ENCODE measurements at places on chromosomes 11 and 22.

DNA sequence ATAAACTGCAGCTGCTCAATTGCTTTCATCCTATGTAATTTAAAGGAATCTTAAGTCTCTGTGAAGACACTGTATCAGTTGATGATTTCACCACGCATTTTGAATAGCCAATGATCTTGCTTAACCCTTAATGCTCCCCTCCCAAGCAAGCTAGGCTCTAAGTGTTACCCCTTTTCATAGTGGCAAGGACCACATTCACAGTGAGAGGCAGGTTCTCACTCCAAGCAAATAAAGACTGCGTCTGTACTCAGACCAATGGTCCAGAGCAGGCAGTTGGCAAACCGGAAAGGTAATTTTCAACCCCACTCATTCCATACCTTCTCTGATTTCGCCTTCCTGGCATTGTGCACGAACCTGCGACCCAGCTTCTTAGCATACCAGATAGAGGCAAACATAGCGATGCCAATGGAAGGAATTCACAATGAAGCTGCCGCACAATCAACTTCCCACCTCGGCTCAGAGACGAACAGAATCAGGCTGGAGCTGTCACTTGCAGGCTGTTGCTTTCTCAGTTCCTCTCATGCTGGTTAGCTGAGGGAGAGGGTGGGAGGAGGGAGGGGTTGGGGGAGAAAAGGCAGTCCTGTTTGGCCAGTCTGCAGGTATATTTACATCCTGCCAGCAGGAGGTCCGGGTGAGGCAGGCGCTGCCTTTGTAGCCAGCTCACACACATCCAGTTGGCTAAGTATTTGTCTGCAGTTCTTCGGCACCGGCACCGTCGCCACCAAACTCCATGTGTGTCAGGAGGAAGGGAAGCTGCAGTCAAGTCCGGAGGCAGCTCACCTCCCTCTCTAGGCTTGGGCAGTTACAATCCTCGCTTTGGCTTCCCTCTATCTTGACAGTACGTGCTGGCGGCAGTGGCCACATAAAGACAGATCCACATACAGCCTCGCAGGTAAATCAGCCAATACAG lies 1151.2 kb upstream of the CCDC90B start:
- DNase-seq = peak; percentile 87

- no peak for DNase-seq
Observed at GRCh38 chr11:27455667-27456066, 16.9 kb downstream of the LGR4 start.

GRCh38 chr11:78961247-78961646 lies 386.6 kb upstream of the NARS2 start:
- peak; percentile 70 for DNase-seq

- DNase-seq = no peak
Observed at GRCh38 chr11:72642043-72642883, 32.0 kb downstream of the PDE2A start.

GRCh38 chr11:83449338-83449913 lies 163.3 kb upstream of the CCDC90B start:
- DNase-seq = no peak

DNA sequence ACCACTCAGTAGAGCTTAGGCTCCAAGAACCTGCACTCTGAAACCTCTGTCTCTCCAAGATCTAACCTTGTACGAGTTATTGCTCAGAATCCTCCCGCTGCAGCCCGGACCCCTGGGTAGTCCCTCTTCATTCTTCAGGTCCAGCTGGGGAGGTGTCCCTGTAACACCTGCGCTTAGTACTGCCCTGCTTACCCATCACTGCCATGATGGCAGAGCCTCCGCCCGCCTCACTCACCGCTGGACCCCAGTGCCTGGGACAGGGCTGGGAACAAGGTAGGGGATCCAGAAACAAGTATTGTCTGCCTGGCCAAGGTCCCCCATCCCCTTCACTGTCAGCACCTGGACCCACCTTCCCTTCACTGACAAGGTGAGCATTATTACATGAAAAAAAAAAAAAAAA lies 50.3 kb downstream of the THAP12 start:
- DNase-seq = no peak

- no peak for DNase-seq
Observed at GRCh38 chr11:34298871-34299270, 58.9 kb downstream of the ABTB2 start.

- no peak for DNase-seq
Observed at GRCh38 chr11:86140334-86140990, 71.6 kb upstream of the PICALM start.

- no peak for DNase-seq
Observed at GRCh38 chr11:104256525-104256924, 92.6 kb upstream of the PDGFD start.

GRCh38 chr11:76699451-76700091 lies 29.0 kb upstream of the LRRC32 start:
- DNase-seq = no peak

DNA sequence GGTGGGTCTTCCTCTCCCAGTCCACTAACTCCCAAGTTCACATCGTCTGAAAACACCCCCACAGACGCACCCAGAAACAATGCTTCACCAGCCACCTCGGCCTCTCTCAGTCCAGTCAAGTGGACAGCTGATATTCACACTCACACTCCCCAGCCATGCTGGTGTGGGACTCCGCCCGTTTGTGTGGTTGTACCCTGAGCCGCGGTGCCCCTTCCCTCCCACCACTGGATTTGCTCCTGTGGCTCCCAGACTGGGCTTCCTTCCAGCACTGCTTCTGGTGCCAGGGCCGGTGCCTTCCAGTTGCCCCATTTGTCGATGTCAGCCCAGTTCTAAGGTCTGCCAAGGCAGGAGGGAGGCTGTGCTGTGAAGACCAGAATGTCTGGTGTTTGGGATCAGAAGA lies 37.9 kb upstream of the PLET1 start:
- DNase-seq = no peak

DNA sequence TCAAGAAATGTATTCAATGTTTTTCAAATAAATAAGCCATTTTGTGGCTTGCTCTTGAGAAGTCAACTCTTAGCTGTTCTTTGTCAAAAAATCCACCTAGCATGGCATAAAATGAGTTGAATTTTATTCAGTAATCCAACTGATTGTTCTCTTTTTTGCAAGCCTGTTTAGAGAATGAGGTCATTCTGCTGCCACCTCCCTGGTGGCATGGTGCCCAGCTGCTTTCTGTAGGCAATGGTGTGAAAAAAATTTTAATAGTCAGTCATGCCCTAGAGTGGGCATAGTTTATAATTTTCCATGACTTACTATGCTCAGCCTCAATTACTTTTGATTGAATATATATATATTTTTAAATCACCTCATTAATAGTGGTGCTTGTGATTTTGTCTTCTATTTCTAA lies 177.2 kb downstream of the INSC start:
- DNase-seq = no peak

- DNase-seq = no peak
Observed at GRCh38 chr11:67486481-67487195, 3.8 kb downstream of the AIP start.

DNA sequence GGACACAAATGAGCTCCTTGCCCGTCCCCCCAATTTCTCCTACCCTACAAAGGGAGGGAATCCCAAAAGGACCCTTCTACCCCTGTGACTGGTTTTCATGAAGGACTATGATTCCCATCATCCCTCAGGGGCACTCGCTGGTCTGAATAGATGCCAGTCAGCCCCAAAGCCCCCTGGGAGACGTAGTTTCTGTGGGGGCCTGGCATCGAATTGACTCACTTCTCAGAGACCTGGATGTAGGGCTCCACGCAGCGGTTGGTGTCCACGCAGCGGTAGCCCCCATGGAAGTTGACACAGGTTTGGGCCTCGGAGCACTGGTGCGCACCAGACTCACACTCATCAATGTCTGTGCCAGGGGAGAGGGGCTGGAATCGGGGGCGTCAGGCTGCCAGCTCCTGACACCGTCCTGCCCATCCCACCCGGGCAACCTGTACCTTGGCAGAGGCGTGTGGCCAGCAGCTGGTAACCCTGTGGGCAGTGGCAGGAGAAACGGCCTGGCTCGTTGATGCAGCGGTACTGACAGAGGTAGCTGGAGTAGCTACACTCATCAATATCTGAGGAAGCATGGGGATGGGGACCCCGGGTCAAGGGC lies 4.4 kb downstream of the EFEMP2 start:
- no peak for DNase-seq

DNA sequence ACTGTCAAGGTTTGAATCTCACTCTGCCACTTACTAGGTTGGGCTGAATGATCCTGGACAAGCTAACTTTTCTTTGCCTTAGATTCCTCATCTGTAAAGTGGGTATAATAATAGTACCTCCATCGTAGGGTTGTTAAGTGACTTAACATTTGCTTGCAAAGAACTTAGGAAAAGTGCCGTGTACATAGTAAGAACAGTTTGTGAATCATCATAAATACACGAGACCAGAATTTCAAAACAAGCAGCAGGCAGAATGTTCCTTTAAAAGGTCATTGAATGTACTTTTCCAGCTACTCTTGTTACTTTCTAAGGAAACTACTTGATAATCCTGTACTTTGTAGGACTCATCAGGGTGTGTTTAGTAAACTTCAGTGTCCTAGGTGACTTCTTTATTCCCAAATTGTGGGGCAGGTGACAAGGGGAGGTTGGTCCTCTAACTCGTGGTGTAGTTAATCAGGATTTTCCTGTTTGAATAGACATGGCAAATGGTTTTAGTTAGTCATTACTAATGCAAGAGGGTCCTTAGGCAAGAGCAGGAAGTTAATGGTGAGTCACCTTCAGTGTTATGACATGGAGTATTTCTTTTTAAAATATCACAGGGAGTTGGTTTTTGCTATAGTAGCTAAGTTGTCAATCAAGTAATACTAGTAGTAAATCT lies 67.9 kb downstream of the YAP1 start:
- no peak for DNase-seq

DNA sequence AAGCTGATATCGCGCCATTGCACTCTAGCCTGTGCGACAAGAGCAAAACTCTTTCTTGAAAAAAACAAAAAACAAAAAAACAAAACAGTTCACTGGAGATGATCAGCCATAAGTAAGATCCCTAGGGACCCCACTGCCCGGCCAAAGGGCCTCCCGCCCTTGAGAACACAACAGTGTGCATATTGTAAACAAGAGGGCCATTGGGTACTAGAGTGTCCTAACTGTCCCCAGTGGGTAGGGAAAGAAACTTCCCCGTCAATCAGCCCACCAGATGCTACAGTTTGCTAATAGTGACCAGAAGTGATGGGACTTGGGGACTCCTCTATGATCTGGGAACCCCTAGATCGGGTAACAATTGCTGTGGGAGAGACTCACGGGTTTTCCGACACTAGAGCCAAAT lies 3.7 kb upstream of the ACY3 start:
- no peak for DNase-seq

DNA sequence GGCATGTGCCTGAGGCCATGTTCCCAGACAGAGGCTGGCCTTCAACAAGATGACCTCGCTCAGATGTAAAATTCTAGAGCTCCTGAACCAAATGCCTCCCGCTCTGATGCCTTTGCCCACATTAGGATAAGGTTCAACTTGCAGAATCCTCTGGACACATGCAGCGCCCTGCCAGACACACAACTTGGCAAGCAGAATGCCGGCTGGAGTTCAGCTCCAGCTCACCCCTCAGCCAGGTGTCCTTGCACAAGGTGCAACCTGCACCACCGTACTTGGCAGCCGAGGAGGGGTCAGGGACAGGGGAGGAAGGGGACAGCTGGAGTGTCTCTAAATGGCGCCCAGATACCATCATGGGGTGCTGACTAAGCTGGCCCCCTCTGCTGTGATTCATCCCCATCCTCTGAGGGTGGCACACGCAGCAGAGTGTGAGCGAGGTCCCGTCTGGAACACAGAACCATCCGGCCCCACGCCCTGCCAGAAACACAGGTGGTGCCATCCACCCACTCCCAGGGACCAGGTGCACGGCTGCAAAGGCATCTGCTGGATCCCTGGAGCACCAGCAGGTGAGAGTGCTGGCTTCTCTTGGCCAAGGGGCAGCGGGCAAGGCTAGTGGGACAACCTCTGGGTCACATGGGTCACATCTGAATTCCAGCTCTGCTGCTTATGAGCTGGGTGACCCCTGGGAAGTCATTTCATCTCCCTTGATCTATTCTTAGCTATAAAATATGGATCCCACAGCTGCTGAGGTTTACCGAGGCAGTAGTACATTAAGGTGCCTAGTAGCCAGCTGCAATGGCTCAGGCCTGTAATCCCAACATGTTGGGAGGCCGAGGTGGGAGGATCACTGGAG lies 12.8 kb downstream of the ZMAT5 start:
- DNase-seq = no peak

All from iPS DF 19.7 (cell line).